ENCODE measurements at places on chromosomes 11 and 22. TPM values are rescaled to one million over a fixed set of nuclear protein-coding genes. Genes with fewer than 3 reads are reported as not detected.
A peak's percentile ranks its signal among the peaks of the same experiment; 100 is the strongest.

- DNase-seq = no peak
Measured at GRCh38 chr11:83122050-83122449, 34.9 kb upstream of the PCF11 start.

DNA sequence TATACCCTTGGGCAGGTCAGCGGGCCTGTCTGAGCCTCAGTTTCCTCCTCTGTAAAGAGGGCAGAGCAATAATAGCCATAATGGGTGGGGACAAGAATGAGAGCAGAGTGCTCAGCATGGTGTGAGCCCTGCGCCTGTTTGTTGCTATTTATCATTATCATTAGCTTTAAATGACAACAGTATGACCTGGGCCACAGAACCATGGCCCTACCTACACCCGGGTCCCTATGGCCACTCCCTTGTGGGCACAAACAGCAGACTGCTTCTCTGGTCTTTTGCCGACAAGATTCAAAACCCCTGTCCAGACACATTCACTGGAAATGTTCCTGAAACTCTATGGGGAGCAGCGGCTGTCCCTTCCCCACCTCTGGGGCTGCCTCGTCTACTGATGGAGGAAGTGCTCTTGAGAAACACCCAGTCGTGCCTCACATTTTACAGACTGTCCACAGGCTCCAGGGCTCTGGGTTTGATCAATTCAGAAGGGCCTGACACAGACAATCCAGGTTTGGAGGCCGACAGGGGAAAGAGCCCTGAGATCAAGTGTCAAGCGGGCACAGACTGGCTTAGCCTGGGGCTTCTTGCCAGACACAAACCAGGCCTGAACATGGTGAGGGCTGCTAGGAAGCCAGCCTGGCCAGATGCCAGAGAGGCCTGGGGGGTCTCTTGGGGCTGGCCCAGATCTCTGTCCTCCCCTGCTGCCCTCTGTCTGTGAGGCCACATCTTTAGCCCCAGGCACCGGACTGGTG, 112.5 kb upstream of the CD82 start:
- no peak for DNase-seq

DNA sequence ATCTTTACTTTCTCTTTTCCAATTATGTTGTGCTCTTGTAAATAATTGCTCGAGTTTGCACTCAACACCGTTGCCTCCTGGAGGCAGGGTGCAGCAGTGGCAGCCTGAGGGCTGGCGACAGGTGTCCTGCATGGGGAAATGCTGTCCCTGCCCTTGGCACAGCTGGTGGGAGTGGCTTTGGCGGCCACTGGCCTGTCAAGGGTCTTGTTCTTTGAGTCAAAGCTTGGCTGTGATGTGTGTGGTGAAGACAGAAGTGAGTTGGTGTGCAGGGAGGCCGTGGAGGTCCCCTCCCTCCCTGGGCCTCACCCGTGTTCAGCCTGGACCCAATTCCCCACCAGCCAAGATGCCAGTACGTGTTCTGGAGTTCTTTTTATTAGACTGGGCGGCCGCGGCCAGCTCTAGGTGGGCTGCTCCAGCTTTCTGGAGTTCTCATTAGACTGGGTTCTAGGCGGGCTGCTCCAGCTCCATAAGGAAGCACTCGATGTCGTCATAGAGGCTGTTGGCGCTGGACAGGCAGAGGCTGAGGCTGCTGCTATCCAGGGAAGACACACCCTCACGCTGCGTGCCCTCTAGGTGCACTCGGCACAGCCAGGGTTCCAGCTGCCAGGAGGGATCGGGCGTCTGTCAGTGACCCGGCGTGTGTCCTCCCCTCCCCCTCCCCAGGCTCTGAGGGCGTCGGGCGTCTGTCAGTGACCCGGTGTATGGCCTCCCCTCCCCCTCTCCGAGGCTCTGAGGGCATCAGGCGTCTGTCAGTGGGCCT, 3.4 kb downstream of the IRF7 start:
- DNase-seq = peak; percentile 45

- no peak for DNase-seq
Measured at GRCh38 chr22:21861851-21862250, 5.6 kb downstream of the MAPK1 start.

- peak; percentile 73 for DNase-seq
Measured at GRCh38 chr11:123475469-123475868, 45.4 kb downstream of the GRAMD1B start.

Gene TRPM5
- total RNA-seq = not detected

Gene GPHA2
- not detected for total RNA-seq

Gene TMPRSS5
- 0.14 TPM for total RNA-seq
